ENCODE measurements at places on chromosomes 16 and 17. TPM values are rescaled to one million over a fixed set of nuclear protein-coding genes. Genes with fewer than 3 reads are reported as not detected.
A peak's percentile ranks its signal among the peaks of the same experiment; 100 is the strongest.

NLGN2 gene
- 41.3 TPM for total RNA-seq

DNA sequence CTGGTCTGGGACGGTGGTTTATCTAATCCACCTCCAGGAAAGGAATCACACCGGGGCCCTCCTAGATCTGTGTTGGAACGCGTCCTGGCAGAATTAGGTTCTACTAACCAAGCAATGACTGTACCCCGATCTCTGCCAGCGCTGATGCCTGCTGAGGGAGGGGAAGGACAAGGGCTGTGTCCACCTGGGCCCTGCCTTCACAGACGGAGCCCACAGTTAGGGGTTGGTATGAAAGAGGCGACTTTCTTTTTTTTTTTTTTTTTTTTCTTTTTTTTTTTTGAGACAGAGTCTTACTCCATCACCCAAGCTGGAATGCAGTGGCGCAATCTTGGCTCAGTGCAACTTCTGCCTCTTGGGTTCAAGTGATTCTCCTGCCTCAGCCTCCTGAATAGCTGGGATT, 9.9 kb upstream of the KRT19 start:
- no peak for DNase-seq
- no peaks in the 10 kb centered on the region for H3K36me3 ChIP-seq
- peaks cover 3% of the 10 kb centered on the region for H3K27me3 ChIP-seq

DNA sequence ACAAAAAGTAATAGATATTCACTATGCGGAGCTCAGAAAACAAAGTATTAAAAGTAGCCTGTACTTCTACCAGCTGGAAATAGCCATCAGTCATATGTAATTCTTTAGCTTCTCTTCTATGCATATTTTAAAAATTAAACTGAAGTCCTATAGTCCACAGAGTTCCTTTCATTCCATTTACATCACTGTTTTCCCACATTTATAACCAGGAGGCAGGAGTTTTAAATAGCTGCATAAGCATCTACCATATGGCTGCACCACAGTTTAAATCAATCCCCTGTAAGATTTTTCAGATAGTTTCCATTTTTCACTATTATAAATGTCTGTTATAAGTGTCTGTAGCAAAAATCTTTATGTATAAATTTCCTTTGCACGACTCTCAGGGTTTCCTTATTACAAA, 45.1 kb downstream of the ZFHX3 start:
- H3K4me1 ChIP-seq = peaks cover 64% of the 10 kb centered on the region
- H3K27me3 ChIP-seq = no peaks in the 10 kb centered on the region
- peaks cover 31% of the 10 kb centered on the region for H3K36me3 ChIP-seq
- H3K4me3 ChIP-seq = peak overlapping the region; percentile 68

DNA sequence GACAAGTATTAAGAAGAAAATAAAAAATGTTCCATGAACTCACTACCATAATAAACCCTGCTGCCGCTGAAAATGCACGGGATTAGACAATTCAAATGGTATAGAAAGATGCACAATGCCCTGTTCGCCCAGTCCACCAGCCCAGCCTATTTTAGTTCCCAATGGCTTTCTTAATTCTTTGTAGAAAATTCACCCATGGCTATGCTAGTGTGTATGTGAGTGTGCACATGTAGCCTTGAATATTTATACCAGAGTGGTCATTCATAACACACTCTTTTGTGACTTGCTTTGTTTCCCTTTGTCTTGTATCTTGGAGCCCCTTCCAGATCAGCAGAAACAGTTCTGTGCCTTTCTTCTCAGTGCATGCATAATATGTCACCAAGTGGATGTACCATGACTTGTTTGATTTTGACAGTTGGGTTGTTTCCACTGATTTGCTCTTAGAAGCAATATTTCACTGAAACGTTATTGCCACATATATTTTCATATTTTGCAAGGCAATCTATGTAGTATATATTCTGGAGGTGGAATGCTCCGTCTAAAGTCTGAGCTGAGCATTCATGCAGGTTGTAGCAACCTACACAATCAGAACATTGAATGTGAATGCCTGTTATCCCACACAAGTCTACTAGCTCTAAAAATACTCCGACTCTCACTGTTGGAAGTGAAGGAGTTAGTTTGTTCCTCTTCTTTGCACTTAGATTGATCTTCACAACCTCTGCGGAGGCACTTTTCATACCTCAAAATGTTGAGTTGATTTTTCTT, 383.0 kb upstream of the EEF2KMT start:
- H3K4me3 ChIP-seq = no peak overlapping the region
- no peak overlapping the region for H3K27ac ChIP-seq
- peaks cover 3% of the 10 kb centered on the region for H3K27me3 ChIP-seq
- no peak for DNase-seq

- H3K36me3 ChIP-seq = peaks cover 49% of the 10 kb centered on the region
- H3K27me3 ChIP-seq = no peaks in the 10 kb centered on the region
- peaks cover 75% of the 10 kb centered on the region for H3K4me1 ChIP-seq
- H3K27ac ChIP-seq = peak overlapping the region; percentile 31
- DNase-seq = no peak
Measured at GRCh38 chr16:65101009-65101408, 20.9 kb downstream of the CDH11 start.

GRCh38 chr17:80720610-80721577, 176.3 kb downstream of the RPTOR start:
- H3K27ac ChIP-seq = no peak overlapping the region
- no peak for DNase-seq
- no peak overlapping the region for H3K4me3 ChIP-seq

GRCh38 chr17:32341141-32341856, 674 bp downstream of the C17orf75 start:
- peak overlapping the region; percentile 94 for H3K4me3 ChIP-seq
- DNase-seq = peak; percentile 25
- H3K27ac ChIP-seq = peak overlapping the region; percentile 89
- H3K27me3 ChIP-seq = no peaks in the 10 kb centered on the region

Data from HFFc6 (cell line).